NCI-H226 (cell line): ENCODE measurements at places on chromosomes 11 and 22.

- DNase-seq: no peak
Measured at GRCh38 chr11:114441921-114442320, 2.7 kb downstream of the REXO2 start.

DNA sequence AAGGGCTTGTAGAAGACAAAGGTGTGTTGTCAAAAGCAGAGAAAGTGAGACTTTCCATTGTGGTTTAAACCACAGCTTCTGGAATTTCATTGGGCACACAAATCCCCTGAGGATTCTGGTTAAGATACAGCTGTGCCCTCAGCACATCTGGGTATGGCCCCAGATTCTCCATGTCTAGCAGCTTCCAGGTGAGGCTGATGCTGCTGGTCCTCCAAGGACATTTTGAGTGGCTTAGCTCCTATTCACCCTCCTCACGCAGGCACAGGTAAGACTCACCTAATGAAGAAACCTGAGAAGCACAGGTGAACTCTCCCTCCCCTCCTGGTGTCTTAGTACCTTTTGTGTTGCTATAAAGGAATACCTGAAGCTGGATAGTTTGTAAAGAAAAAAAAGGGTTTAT lies 88.9 kb upstream of the IGLL5 start:
- no peak for DNase-seq

GRCh38 chr22:32996276-32996675 lies 61.9 kb downstream of the SYN3 start:
- no peak for DNase-seq

DNA sequence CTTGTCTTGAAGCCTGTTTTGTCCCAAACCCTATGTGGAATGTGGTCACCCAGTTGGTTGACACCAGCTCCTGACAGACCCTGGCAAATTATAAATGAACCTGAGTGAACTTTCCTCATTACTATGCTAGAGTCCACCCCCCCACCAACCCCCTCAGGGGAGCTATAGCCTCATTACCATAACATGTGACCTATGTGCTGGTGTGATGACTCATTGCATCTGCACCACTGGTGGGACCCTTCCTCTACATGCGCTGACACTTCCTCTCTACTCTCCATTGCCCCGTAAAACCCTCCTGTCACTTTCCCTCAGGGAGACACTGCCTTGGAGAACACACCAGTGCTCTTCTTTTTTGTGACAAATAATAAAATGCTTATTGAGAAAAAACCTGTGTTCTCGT lies 105.0 kb upstream of the SESN3 start:
- no peak for DNase-seq

- DNase-seq: no peak
Measured at GRCh38 chr11:587978-588380, 11.7 kb downstream of the PHRF1 start.
